Bronchial smooth muscle cell (primary cell): ENCODE measurements at places on chromosomes 6 and 20. TPM values are rescaled to one million over a fixed set of nuclear protein-coding genes. Genes with fewer than 3 reads are reported as not detected.

NMBR gene
- 0.26 TPM in 1 of 2 replicates, not detected in the other for total RNA-seq

HUS1B gene
- total RNA-seq, result 0.43 and 0.79 TPM in 2 replicates

TP53TG5 gene
- 0.09 TPM in 1 of 2 replicates, not detected in the other for total RNA-seq

LY6G5B gene
- total RNA-seq, result 2.2 and 4.0 TPM in 2 replicates

EEF1A2 gene
- total RNA-seq, result 0.43 and 0.79 TPM in 2 replicates

MROH8 gene
- 1.0 and 1.1 TPM in 2 replicates for total RNA-seq

ATXN1 gene
- total RNA-seq, result 23.3 and 43.7 TPM in 2 replicates
